ENCODE measurements at places on chromosomes 12 and 14. TPM values are rescaled to one million over a fixed set of nuclear protein-coding genes. Genes with fewer than 3 reads are reported as not detected.

Gene IGF1
- total RNA-seq: not detected

Gene ACOT4
- 0.46 TPM for total RNA-seq

Gene RASSF9
- total RNA-seq: 0.88 TPM

Gene GABARAPL1
- total RNA-seq: 191 TPM

Gene IL22
- not detected for total RNA-seq

Gene PTPN21
- 45.5 TPM for total RNA-seq

GRCh38 chr12:1350055-1350933 lies 244.1 kb downstream of the FBXL14 start:
- no peak for DNase-seq

DNA sequence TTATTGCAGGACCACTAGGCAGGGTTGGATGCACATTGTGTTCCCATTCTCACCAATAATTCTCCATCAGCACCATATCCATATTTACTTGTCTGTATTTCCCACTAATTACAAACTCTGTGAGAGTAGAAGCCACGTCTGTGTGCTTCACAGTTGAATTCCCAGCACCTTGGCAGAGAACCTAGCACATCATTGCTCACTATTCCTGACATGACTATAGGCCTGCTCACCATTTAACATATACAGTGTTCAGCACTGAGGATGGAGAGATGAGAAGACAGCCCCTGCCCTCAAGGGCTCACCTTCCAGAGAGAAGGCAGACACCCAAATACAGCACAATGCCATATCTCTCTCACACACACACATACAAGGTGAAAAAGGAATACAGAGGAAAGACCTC lies 5.0 kb downstream of the DAD1 start:
- DNase-seq: no peak

GRCh38 chr14:21227981-21228380 lies 41.3 kb downstream of the HNRNPC start:
- DNase-seq: no peak

DNA sequence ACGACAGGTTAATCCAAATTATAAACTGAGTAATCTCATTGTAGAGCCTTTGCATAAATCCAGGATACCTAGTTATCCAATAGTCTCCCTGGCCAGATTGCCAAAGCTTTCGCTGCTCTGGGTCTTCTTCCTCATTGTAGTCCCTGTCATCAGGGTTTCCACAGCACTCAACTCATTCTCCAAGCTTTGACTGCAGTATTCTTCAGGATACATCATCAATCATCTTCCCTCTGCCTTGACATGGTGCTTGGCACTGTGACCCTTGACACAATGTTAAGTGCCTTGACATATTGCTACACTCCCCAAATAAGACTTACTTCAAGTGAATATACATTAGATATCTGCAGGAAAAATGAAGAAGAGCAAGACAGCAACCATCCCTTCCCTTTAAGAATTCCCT lies 60.1 kb upstream of the RESF1 start:
- no peak for DNase-seq

DNA sequence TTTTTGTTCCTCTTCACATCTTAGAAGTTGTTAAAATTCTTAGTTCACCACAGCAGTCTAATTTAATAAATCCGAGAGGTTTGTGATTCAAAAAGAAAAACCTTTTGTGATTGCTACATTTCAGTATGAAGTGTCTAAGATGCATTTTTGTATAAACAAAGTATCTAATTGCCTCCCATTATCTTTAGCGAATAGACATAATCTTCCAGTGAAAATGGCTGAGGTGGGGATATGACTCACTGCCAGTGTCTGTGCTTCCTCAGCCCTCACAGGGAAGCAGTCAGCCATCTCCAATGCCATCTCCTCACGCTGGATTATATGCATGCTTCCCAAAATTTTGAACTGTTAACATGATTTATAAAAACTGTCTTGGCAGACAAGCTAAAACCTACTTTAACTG lies 7.6 kb downstream of the GCH1 start:
- no peak for DNase-seq

GRCh38 chr14:105862581-105863239 lies 336.3 kb downstream of the TMEM121 start:
- DNase-seq: peak; percentile 3

- no peak for DNase-seq
These were observed 6.0 kb downstream of the KITLG start for GRCh38 chr12:88574278-88574677.

DNA sequence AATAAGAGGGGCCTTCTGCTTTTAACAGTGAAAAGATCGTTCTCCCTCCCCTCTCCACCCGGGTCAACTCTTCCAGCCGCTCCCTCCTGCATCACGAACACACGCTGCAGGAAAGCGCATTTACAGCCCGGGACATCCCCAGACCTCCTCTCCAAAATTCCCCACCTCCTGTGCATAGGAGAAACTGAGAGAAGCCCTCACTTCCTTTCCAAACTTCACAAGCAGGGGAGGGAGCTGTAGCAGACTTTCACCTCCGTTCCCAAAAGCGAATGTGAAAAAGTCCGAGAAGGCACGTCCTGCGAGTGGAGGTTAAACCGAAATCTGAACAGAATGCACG lies 513 bp downstream of the BCAT1 start:
- peak; percentile 81 for DNase-seq

GRCh38 chr12:12540261-12541013 lies 22.2 kb downstream of the DUSP16 start:
- DNase-seq: no peak

- no peak for DNase-seq
These were observed 123.2 kb upstream of the MAX start for GRCh38 chr14:65225299-65226159.

DNA sequence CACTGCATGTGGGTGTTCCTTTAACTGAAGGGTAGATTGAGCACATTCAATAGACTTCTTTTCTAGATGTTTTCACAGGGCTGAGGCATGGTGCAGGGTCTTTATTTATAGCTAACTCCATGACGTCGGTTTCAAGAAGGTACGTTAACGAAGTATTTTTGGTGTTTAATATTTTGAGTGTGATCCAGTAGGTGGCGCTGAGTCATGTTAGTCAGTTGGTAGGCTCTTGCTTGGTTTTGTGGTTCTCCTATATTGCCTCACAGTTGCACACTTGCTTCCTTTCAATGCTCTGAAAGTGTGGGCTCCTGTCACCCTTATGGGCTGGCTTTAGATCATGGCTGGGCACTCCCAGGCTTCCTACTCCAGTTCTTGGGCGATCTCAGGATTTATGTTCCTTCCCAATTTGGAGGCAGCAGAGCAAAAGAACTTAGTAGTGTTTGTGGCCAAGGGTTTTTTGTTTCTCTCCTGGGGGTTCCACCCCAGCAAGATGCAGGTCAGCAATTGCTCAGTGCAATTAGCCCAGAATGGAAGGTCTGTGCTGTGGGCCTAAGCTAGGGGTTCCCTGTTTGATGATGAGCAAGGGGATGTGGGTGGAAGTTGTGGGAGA lies 471.6 kb upstream of the FOXG1 start:
- peak; percentile 61 for DNase-seq

GRCh38 chr12:94863321-94864035 lies 140.0 kb downstream of the NDUFA12 start:
- DNase-seq: no peak

GRCh38 chr12:104684884-104685283 lies 228.1 kb downstream of the CHST11 start:
- no peak for DNase-seq

GRCh38 chr12:56957229-56958052 lies at the start of gene RDH16:
RDH16 (minus strand) TSS chr12:56957608; CDS start chr12:56957462, 146 bp downstream.
- peak; percentile 36 for DNase-seq

- DNase-seq: no peak
These were observed 22.6 kb downstream of the CCDC85C start for GRCh38 chr14:99581374-99581773.

- no peak for DNase-seq
These were observed 43.2 kb downstream of the CPSF2 start for GRCh38 chr14:92164958-92165357.

GRCh38 chr12:38921025-38921677 lies 15.8 kb upstream of the CPNE8 start:
- DNase-seq: peak; percentile 89

DNA sequence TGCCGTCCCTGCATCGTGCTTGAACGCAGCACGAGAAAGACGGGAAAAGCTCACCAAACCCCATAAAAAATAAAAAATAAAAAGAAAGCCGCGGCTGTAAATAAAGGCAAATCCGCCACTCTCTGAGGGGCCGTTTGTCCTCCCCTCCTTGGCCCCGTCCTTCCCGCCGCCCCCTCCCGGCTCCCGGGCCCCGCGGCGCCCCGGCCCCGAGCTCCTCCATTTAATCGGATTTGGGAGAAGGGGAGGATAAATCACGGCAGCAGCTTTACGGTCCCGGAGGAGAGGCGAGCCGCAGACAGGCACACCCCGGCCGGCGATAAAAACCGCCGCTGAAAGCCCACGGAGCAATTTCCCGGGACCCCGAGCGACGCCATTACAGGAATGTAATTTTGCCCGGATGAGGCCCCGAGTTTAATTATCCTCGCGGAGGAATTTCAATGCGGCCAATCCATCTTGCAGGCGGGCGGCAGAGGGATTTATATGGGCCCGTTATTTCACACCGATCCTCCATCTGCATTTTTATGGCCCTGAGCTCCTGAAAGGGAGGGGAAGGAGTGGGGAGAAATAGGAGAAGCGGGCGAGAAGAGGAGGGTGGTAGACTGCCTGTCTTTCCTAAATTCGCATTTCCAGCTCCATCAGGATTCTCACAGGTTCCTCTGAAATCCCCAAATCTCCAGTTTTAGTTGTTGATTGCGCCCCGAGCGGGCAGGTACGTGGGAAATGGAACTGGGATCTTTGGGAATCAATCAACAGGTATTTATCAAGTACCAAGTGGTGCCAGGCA lies 1.3 kb upstream of the ATP5MC2 start:
- peak; percentile 83 for DNase-seq

GRCh38 chr12:110794623-110795280 lies 52.0 kb upstream of the CCDC63 start:
- no peak for DNase-seq

GRCh38 chr12:90020014-90020413 lies 311.4 kb upstream of the ATP2B1 start:
- DNase-seq: no peak

DNA sequence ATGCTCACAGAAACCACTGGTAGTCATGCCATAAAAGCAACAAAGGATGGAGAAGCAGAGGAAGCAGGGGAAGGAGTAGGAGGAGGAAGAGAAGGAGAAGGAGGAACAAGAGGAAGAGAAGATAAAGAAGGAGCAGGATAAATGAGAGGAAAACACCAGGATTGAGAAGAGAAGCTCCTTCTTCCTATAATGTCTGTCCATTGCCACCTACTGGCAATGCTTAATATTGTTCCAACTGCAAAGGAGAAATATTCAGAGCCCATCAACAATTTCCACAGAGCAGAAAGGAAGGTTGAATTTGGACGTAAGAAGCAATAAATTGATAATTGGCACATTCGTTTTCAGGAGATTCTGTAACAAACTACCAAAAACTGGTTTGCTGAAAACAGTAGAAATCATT lies 898.4 kb downstream of the SLC16A7 start:
- DNase-seq: no peak

- peak; percentile 76 for DNase-seq
These were observed 105.4 kb upstream of the MED13L start for GRCh38 chr12:116382686-116383530.
